Right kidney (tissue), 9 donors: ENCODE measurements at places on chromosomes 7 and 10.
A peak's percentile ranks its signal among the peaks of the same experiment; 100 is the strongest.

DNA sequence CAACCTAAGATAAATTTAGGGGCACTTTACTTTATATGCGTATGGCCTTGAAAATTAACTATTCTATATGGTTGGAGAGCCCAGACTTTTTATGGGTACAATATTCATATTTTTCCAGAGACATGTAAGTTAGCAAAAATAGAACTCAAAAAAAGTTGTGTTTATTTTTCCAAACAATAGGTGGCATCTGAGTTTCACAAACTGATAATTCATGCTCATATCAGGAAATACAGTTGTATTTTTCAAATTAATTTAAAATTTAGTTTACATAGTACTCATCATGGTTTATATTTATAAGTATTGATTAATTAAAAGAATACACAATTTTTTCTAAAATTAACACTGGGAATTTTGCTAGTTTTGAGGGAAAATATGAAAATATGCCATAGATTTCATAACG, 34.6 kb downstream of the ANKRD7 start:
- DNase-seq: no peak

DNA sequence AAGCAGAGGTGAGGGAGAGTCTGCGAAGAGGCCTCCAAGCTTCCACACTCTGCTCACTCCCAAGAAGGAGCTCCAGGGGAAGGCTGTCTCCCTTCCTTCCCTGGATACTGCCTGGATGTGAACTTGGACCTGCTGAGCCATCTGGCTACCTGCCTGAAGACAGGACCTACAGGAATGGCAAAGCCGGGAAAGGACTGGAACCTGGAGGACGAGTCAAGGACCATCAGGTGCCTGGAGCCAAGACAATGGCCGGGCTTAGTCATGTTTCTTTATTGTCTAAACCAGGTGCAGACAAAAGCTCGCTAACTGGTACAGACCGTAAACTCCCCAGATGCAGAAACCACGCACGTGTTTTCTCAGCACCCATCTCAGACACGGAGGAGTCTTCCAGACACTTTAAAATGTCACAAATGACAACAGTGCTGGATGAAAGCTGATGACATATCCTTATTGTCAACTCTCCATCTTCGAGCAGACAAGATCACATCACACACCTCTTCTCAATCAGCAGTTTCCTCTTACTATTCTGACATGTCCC, 12.1 kb downstream of the ASB13 start:
- no peak for DNase-seq

GRCh38 chr10:69800109-69800508, 1.6 kb upstream of the COL13A1 start:
- peak; percentile 47 for DNase-seq

GRCh38 chr7:27247452-27248426, 5.1 kb downstream of the EVX1 start:
- DNase-seq: no peak

DNA sequence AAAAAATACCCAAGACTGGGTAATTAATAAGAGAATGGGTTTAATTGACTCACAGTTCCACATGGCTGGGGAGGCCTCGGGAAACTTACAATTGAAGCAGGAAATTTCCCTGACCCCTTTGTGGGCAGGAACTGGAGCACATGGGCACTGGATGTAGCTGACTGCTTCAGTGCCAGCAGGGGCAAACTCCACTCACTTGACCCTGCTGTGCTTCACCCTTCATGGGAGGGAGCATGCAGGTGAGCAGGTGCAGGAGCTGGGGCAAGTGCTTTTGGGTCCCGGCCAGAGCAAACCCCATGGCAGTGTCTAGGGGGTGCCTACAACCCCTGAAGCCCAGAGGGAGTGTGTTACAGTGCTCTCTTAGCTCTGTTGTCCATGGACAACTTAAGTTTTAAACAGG, 132.6 kb downstream of the AKR1D1 start:
- no peak for DNase-seq

DNA sequence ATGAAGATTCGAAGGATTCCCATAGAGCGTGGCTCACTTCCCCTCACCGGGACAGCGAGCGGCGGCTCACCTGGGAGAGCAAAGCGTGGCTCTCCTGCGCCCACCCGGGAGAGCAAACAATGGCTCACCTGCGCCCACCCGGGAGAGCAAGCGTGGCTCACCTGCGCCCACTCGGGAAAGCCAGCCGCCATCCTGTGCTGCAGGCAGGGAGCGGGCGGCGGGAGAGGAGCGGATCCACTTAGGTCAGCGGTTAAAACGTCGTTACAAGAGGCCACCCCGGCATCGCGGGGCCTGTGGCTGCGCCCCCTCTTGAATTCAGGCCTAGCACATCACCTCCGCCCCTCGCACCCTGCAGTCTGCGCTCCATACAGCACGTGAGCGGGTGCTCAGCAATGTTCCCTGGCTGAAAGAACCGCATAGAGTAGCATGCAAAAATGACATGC, 461 bp upstream of the FIGNL1 start:
- DNase-seq: no peak

DNA sequence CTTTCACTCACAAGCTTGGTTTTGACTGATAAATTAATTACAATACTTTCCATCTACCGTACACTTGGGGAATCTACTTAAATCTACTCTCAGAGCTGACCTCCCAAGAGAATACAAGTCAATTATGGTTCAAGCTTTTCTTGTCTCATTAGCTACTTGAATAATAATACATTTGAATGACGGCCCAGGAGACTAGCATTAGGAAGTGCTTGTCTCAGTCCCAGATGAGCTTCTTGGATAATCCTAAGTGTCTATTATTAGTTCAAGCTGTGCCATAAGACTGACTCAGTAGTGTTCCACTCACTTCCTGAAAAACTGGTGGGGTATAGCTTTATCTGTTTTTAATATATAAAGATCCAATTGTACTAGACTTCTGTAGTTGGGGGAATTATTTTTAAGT, 100.2 kb downstream of the GNAT3 start:
- DNase-seq: no peak

DNA sequence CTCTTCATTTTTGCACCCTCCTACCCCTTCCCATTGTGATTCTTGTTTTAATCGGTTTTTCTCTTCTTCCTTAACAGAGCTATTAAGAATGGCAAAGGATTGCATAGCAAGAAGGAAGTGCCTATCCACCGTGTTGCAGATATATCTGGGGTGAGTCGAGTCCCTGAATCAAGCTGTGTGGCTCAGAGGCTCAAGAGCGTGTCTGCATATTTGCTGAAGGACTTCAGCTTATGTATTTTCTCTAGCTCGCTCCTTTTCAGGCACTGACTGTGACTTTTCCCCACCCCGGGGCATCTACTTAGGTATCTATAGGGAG, 126.6 kb downstream of the LRRC4 start:
- no peak for DNase-seq

DNA sequence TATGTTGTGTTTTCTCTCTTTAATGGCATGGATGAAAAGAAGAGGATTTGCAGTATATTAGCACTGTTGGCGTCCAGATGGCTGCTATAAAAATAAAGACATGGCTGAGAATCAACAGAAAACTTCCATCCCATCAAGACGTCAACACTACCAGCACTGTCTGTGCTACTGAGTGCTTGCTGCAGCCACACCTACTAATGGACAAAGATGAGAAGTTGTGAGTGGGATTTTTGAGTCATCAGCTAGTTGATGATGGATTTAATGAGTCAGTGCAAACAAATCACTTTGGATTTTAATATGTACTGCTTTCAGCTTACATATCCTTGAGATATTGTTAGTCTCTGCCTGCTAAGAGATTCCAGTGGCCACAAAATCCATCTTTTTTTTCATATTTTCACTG, 631.0 kb upstream of the ANKRD30A start:
- DNase-seq: no peak

GRCh38 chr7:37193087-37193774, 255.4 kb downstream of the ELMO1 start:
- no peak for DNase-seq

DNA sequence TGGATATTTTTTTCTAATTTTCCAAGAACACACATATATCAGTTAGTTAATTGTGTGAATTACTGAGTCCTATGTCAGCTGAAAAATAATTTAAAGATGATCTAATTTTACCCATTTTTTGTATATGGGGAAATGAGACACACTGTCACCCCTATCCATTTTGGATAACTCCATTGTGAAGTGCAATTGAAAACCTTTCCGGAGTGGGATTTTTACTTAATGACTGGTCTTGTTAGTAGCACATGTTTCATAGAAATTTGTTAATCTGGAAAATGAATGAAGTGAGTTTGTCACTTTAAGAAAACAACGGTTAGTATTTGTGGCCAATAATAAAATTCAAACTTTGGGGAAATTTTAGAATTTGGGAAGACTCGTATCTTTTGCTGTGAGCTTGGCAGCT, 2.0 kb downstream of the GARS1 start:
- no peak for DNase-seq

- DNase-seq: no peak
These were observed 398.9 kb upstream of the GALNT17 start for GRCh38 chr7:70733090-70733489.

DNA sequence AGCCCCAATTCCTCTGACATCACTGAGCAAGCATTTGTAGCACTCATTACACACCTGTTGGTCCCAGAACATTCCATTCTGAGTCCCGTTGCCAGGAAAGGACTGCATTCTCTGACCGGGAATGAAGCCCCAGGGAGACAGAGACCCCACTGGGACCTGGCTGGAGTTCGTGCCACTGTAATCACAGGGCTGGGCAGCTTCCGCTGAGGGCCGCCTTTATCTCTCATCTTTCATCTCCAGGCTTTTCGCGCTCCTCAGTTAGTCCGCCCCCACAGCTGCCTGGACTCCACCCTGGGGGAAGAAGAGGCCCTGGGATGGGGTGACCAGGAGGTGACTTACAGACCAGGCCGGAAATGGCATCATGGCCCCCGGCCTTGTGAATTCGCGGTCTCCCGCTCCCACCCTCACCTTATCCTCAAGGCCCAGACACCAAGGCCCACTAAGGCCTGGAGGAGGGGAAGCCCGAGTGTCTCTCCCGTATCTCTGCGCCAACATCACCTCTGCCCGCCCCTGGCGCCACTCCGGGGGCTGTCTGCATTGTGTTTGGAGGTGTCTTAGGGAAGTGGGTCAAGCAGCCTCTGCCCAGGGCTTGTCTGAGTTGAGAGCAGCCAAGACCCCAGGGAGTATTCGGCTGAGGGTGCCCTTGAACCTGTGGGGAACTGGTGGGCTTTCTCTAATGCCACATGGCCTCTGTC, 75.4 kb downstream of the PROSER2 start:
- no peak for DNase-seq

- DNase-seq: no peak
These were observed 142.3 kb downstream of the ARHGAP22 start for GRCh38 chr10:48462482-48463020.

DNA sequence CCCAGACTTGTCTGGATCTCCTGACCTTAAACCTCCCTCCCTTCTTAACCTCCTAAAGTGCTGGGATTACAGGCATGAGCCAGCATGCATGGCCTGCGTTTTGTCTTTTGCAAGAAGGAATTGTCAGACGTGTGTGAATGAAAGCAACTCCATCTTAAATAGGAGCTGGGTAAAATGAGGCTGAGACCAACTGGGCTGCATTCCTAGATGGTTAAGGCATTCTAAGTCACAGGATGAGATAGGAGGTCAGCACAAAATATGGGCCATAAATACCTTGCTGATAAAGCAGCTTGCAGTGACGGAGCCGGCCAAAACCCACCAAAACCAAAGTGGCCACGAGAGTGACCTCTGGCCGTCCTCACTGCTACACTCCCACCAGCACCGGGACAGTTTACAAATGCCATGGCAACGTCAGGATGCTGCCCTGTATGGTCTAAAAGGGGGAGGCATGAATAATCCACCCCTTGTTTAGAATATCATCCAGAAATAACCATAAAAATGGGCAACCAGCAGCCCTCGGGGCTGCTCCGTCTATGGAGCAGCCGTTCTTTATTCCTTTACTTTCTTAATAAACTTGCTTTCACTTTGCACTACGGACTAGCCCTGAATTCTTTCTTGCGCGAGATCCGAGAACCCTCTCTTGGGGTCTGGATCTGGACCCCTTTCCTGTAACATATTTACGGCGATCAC, 41.2 kb upstream of the SDK1 start:
- no peak for DNase-seq

DNA sequence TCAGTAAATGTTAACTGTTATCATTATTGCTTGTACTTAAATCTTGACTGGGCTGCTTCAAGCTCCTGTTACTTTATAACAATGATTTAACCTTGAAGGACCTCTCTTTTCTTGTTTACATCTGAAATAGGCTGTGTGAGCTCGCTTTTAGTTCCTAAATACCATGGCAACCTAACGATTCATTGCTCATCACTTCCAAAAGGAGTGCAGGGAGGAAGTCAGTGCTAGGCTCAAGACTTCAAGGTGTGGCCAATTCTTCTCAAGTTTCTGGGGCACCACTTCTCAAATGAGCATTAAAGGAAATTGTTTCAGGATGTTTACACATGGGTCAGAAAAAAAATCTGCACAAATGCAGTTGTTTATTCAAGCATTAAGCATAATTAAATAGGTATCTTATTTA, 284.2 kb downstream of the MTERF1 start:
- DNase-seq: no peak

DNA sequence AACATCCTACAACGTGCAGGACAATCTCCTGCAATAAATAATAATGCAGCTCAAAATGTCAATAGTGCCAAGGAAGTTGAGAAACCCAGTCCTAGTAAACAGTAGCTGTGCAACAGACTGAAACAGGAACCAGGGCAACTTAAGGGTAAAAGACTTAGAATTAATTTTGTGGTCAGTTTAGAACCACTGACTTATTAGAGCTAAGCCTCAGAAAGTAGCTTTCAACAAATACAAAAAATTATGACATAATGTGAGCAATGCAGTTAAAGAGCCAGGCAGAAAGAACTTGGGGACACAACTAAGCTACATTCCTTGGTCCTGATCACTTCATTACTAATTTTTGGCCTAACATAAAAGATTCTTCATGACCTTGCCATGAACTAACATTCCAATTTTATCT, 195.4 kb downstream of the MACC1 start:
- no peak for DNase-seq

- DNase-seq: no peak
These were observed 21.3 kb downstream of the ZEB1 start for GRCh38 chr10:31340343-31340742.

GRCh38 chr7:155699180-155699579, 54.7 kb downstream of the RBM33 start:
- DNase-seq: no peak

DNA sequence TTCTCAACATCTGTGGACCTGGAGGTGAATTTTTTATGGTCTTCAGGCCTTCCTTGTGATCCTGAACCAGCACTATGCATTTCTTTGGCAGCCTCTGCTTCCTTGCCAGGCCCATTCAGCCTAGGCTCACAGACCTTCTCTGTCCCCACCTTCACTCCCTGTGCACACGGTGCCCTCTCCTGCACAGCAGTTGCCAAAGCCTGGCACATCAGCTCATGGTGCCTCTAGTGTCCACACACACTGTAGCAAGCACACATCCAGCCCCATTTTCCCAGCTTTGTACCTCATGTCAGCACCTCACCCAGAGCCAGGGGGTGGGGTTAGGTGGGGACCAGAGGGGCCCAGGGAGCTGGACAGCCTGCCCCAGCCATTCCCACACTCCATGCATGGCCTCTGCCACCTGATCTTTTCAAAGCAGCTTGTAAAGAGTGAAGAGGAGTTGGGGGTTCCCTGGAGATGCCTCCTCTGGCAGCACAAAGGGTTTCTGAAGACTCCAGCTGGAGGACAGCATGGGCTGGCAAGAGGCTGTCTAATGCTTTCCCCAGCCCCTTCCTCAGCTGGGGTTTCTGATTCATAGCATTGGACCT, 57.9 kb upstream of the TMEM72 start:
- DNase-seq: no peak
